ENCODE measurements at places on chromosomes 3 and 15.

DNA sequence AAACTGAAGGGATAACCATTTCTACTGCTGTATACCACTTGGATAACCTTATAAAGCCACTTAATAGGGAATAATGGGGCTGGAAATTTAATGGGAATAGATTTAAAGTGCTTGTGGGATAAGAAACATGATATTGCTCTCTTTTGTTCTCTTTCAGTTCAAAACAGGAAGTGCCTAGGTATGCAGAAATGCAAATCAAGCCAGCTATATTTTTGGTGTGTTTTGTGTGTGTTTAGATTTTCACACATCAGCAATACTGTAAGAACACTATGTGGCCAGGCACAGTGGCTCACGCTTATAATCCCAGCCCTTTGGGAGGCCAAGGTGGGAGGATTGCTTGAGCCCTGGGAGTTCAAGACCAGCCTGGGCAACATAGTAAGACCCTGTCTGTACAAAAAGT lies 442.3 kb upstream of the TPRG1 start:
- DNase-seq, result no peak

- no peak for DNase-seq
Observed at GRCh38 chr15:101296418-101297405, 1.7 kb upstream of the SNRPA1 start.

GRCh38 chr15:45572617-45573016 lies 14.6 kb upstream of the BLOC1S6 start:
- DNase-seq, result no peak

GRCh38 chr15:52153900-52154895 lies 37.0 kb downstream of the GNB5 start:
- DNase-seq, result no peak

DNA sequence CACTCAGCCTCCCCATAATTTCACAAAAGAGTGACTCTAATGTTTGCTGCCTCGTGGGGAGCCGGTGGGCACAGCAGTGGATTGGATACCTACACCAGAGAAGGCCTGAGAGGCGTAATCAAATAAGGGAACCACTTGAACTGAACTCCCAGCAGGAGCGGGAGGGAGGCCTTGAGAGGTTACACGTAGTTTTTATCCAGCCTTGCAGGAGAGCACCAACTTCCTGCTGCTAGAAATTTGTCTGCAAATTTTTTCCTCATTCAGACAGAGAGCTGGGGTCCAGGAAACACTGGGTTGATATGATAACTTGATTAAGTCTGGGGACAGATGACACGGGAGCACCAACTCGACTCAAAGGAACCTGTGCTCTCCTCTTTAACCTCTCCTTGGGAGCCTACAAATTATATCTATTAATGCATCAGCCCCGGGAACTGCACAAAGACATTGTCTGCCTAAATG lies 69.8 kb downstream of the HES1 start:
- DNase-seq, result no peak

- DNase-seq, result no peak
Observed at GRCh38 chr3:43104660-43105595, 951 bp downstream of the POMGNT2 start.

Measured in hypothalamus (tissue), 51 donors.